Uterus (tissue), 4 donors: ENCODE measurements at places on chromosomes 4 and X. TPM values are rescaled to one million over a fixed set of nuclear protein-coding genes. Genes with fewer than 3 reads are reported as not detected.

MAOB gene
- 53.8 TPM for total RNA-seq

F8A3 gene
- 8.2 TPM for total RNA-seq

GAGE12H gene
- not detected for total RNA-seq

ZNF630 gene
- 3.8 TPM for total RNA-seq

TMPRSS11D gene
- total RNA-seq: not detected

- no peak for DNase-seq
Measured at GRCh38 chrX:111284631-111285293, 14.5 kb upstream of the CAPN6 start.

- peak; percentile 38 for DNase-seq
Measured at GRCh38 chrX:9866633-9867032, 80.4 kb downstream of the SHROOM2 start.

GRCh38 chr4:174713181-174713580, 115.9 kb downstream of the GLRA3 start:
- DNase-seq: no peak

- DNase-seq: no peak
Measured at GRCh38 chr4:77731656-77732055, 87.5 kb downstream of the CNOT6L start.

DNA sequence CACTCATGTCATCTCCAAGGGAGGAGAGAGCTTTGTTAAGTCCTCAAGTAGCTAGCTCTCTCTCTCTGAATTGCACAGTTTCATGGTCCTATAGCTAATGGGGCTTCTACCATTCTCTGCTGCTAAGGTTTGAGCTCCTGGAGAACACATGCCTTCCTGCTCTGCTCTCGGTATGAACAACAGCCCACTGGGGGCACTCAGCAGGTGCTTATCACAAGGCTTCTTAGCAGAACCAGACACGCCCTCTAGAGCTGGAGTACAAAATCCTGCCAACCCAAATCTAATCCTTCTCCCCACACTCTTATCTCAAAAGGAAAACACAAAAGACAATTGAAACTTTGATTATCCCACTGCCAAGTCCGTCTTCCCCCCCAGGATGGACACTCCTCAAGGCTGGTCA, 176.5 kb downstream of the HS3ST1 start:
- no peak for DNase-seq

GRCh38 chr4:1008840-1009541, 2.4 kb upstream of the FGFRL1 start:
- DNase-seq: peak; percentile 41

DNA sequence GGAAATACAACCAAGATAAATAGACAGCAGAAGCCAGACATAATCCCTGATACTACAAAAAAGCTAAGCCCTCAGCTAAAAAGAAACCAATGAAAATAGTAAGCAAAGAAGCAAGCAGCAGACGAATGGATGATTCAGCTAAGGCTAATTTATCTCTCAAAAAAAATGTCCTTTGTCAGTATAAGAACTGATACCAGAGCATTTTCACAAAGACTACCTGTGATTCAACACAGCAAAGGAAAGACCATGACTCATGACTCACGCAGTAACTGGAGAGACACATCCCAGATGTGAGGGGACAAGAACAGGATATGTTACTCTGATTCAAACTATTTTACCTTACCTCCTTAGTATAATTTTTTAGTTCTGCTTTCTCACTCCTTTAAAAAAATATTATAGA, 22.7 kb upstream of the TMPRSS11F start:
- no peak for DNase-seq

DNA sequence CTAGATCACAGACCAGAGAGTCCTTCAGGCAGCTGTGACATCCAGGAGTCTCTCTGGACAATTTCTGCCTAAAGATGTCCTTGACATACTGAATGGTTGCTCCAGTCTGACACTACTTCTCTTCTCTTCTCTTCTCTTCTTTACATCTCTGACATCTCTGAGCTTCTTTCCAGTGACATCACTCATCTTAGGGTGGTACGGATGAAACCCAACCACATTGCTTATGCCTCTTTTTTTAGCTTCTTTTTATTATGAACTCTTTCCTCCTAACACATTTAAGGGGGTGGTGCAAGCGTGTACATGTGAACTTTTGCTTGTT, 39.4 kb upstream of the IRF2 start:
- no peak for DNase-seq

DNA sequence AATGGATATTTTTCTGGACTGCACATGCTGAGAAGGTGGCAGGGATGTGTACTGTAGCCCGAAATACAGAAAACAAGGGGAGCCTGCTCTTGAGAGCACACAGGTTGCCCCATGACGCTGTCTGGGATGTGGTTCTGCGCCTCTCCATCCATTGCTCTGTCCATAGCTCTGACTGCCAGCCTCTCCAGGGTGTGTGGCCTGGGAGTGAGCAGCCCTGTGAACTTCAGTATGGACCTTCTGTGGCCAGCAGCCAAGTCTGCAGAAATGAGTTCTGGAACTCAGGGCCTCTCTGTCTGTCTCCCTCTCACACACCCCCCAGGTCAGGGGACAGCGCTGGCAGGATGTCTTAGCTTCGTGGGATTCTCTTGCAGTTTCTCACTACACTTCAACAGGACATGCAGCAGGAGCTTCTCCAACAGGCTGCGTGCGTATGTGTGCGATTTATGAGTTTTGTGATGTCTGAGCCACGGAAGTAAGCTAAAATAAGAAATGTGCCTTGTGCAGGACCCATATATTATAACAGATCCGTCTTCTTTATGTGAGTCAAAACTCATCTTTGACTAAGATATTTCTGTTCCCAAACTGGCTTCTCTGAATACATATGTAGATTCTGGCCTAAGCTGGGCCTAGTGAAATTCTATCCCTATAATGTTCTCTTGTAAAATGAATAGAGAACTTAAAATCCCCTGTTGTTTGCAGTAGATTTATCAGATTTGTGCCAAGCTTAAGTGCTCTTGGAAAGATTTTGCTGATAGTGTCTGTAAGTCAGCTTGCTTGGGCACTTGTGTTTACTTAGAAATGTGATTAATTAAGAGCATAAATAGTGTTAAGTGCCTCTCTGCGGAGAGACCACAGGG, 40.0 kb downstream of the PROM1 start:
- DNase-seq: peak; percentile 23

- no peak for DNase-seq
Measured at GRCh38 chr4:113694008-113694407, 67.5 kb downstream of the CAMK2D start.

DNA sequence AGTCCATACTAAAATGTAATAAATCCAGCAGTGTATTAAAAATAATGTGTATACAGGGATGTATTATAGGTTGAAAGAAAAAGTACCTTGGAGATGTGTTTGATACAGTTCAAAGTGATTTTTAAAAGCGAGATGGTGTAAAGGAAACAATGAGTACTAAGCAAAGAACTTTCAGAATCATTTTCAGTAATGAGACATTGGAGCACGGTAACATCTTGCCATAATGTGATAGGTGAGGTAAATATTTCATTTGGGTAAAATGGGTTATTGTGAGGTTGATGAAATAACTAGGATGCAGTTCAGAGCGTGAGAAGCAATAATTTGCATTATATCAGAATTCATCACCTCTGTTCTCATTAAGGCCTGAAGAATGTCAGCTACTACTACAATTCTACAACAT, 25.9 kb downstream of the EIF2S3 start:
- DNase-seq: no peak

- DNase-seq: no peak
Measured at GRCh38 chr4:10153161-10153560, 36.6 kb upstream of the WDR1 start.

- DNase-seq: no peak
Measured at GRCh38 chrX:36908801-36909675, 99.1 kb upstream of the FAM47C start.

GRCh38 chr4:158161551-158162354, 11.1 kb downstream of the GASK1B start:
- peak; percentile 33 for DNase-seq

DNA sequence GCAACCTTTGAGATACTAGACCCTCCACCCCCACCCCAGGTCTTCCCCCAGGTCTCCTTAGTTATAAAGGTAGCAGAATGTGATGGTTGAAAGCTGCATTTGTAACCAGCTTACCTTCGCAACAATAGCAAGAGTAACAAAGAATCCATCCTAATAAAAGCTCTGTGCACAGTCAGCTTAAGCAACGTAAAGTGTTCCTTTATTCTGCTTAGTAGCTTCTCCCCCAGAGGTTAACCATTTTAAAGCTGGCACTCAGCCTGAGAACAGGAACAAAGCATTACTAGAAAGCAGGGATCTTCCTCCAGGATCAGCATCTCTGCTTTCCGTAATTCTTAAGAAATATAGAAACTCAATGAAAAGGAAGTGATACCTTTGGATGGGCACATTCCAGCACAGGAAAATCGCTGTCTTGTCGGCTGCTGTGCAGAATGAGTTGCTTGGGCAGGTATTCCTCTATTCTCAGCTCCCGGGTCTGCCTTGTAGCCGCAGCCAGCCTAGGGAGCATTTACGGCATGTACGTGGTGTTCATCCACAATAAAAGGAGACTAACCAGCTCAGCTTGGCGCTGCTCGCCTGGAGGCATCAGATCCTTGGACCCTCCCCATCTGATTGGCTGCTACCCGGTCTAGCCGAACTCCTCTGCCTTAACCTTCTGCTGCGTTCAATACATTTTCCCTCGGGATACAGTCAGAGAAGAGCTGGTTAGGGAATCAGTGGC, 113.0 kb upstream of the TLR3 start:
- no peak for DNase-seq

- no peak for DNase-seq
Measured at GRCh38 chr4:145847764-145848163, 90.9 kb downstream of the ZNF827 start.

GRCh38 chr4:120819805-120820437, 102.6 kb downstream of the PRDM5 start:
- DNase-seq: no peak

- DNase-seq: no peak
Measured at GRCh38 chr4:55933611-55934010, 15.1 kb upstream of the CEP135 start.

GRCh38 chr4:169062897-169063244, 52.8 kb upstream of the CBR4 start:
- DNase-seq: peak; percentile 24

DNA sequence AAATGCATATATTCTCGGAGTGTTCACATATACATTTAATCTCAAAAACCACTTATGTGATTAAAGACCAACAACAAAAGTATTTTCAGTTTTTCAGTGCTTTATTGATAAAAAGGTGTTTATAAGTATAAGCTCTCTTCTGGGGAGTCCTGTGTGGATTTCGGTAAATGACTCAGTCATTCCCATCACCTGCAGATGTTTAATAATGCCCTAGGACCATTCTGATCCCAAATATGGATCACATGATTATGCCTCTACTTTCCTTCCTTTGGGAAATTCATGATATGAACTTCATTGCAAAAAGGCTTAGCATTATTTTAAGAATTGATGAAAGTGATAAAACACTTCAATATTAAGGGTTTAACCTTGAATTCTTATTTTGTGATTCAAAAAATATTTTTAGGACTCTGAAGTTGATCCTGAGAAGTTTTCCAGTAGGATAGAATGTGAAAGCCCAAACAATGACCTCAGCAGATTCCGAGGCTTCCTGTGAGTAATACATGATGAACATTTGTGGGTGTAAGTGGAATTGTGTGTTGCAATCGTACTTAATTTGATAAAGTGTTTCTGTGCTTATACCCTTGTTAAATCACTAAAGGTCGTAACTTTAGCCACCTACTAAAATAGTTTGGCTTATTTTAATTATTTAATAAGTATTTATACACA, 40.2 kb downstream of the ATP10D start:
- peak; percentile 51 for DNase-seq

DNA sequence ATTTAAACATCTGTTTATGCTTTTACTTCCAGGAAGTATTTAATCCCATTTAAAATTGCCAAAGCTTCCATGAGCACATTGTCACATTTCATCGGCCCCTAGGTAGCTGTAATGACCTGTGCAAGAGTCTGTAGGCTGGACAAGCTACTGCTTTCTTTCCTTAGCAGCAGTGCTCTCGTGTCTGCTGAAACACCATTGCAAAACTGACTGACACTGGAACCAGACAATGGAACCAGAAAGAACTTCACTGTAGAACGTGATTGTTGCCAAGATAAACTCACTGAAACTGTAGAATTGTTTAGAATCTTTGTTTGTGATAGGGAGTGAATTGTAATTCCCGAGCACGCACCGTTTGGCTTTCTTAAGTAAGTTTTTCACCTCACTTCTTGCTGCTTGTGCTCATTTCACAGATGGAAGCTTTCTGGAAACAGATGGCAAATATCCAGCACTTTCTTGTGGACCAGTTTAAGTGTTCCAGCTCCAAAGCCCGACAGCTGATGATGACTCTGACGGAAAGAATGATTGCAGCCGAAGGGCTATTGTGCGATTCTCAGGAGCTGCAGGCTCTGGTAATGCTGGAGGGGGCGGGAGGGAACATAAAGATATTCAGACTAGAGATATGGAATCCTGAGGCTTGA, 36.9 kb downstream of the EVC start:
- peak; percentile 48 for DNase-seq

DNA sequence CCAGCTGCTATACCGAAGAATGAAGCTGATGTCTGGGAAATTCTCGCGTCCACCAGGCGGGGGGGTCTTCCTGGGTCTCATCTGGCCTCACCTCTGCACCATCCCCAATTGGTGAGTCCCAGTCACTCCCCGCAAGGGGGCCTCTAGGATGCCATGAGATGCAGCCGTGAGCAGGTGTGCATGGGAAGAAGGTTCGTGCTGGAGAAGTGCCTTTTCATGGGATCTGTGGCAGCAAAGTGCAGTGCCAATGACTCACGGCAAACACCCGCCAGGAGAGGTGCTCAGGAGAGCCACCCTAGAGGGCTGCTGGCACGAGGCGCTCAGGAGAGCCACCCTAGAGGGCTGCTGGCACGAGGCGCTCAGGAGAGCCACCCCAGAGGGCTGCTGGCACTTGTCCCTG, 55.1 kb downstream of the CPZ start:
- DNase-seq: no peak

DNA sequence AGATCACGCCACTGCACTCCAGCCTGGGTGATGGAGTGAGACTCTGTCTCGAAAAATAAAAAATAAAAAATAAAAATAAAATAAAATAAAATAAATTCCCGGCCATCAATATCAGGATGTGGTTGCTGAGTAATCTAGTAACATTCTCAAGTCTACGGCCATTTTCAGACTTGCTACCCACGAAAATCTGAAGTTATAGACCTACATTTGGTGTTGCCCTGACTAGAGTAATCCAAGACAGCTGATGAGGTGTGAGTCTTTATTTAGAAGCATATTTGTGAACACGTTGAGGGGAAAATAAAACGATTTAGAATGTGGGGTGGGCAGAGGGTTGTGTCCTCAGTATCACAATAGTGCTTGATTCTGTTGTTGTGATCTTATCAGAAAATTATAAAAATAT, 130.2 kb upstream of the MID1 start:
- DNase-seq: no peak
